ENCODE measurements at places on chromosomes 12 and 14. TPM values are rescaled to one million over a fixed set of nuclear protein-coding genes. Genes with fewer than 3 reads are reported as not detected.

GRCh38 chr12:27534060-27534764 lies 10.2 kb downstream of the PPFIBP1 start:
- peaks cover 36% of the 10 kb centered on the region for H3K4me1 ChIP-seq
- H3K27ac ChIP-seq = no peak overlapping the region
- DNase-seq = no peak
- H3K4me3 ChIP-seq = no peak overlapping the region

GRCh38 chr12:47808574-47809365 lies 10.9 kb downstream of the HDAC7 start:
- H3K27ac ChIP-seq = peak overlapping the region; percentile 92
- H3K4me1 ChIP-seq = peaks cover 96% of the 10 kb centered on the region
- no peaks in the 10 kb centered on the region for H3K27me3 ChIP-seq
- H3K36me3 ChIP-seq = no peaks in the 10 kb centered on the region
- no peak overlapping the region for H3K4me3 ChIP-seq

The ABCC9 gene
- 58.6 TPM for total RNA-seq

DNA sequence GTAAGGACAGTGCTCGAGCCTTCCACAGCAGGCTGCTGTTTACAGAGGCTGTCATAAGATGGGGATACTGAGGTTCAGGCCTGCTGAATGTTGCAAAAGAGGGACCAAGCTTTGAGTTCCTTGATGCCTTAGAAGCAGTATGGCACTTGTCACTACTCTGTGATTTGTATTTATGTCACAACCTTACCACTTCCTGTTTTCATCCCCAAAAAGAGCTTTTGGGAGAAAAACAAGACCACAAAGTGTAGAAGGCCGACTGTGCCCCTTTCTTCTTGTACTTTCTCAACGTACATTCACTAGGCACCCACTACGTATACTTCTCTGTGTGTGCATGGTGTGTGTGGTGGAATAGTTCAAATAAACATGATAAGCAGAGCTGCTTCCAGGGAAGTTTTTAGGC lies 90.1 kb downstream of the DRAM1 start:
- H3K4me1 ChIP-seq = no peaks in the 10 kb centered on the region
- H3K4me3 ChIP-seq = no peak overlapping the region
- no peaks in the 10 kb centered on the region for H3K36me3 ChIP-seq
- DNase-seq = no peak
- no peaks in the 10 kb centered on the region for H3K27me3 ChIP-seq
- H3K27ac ChIP-seq = no peak overlapping the region

The GLS2 gene
- total RNA-seq = 0.99 TPM

Data from esophagus muscularis mucosa (tissue), 4 donors.